ENCODE measurements at places on chromosomes 5 and 9. TPM values are rescaled to one million over a fixed set of nuclear protein-coding genes. Genes with fewer than 3 reads are reported as not detected.

- DNase-seq, result peak; percentile 92
Observed at GRCh38 chr9:99433555-99433954, 211.5 kb downstream of the SEC61B start.

Gene DIPK1B
- not detected for total RNA-seq

DNA sequence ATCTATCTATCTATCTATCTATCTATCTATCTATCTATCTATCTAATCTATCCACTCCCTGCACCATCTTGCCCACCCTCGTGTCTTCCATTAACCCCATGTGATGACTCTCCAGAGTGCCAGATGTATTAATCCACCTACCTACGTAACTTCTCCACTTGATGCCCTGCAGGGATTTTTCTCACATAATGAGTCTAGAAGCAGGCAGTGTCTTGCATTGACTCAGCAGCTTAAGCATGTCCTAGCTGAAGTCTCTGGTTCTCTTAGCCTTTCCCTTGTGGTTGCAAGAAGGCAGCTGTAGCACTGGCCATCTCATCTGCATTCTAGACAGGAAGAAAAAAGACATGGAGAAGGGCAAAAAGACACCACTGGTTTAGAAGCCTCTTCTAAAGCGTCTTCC is 96.7 kb upstream of the ALDH1B1 start:
- DNase-seq, result peak; percentile 64

Gene CAVIN4
- total RNA-seq, result 0.53 TPM

Gene STK32A
- total RNA-seq, result 5.5 TPM

GRCh38 chr9:137674307-137674975 is 55.6 kb downstream of the EHMT1 start:
- no peak for DNase-seq

- DNase-seq, result peak; percentile 20
Observed at GRCh38 chr5:139910901-139911300, 115.3 kb downstream of the PSD2 start.

DNA sequence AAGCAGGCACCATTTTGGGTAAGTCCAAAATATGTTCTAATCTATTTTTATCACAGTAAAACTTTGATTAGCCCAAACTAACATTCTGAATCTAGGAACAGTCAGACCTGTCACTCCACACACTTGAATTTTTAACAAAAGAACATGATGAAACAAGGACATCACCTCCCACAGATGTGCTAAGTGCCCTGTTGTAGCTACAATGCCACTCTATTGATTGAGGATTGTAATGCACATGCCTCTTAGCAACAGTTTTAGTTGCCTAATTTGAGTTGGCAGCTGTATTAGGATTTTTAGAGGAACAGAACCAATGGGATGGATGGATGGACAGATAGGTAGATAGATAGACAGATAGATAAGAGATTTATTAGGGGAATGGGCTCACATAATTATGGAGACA is 20.3 kb upstream of the RNF20 start:
- DNase-seq, result no peak
